RPMI7951 (cell line): ENCODE measurements at places on chromosomes 4 and X. TPM values are rescaled to one million over a fixed set of nuclear protein-coding genes. Genes with fewer than 3 reads are reported as not detected.

The TRIML2 gene
- not detected in 2 replicates for total RNA-seq

GRCh38 chr4:112589206-112589605 is 47.5 kb downstream of the ZGRF1 start:
- DNase-seq: peak; percentile 37

DNA sequence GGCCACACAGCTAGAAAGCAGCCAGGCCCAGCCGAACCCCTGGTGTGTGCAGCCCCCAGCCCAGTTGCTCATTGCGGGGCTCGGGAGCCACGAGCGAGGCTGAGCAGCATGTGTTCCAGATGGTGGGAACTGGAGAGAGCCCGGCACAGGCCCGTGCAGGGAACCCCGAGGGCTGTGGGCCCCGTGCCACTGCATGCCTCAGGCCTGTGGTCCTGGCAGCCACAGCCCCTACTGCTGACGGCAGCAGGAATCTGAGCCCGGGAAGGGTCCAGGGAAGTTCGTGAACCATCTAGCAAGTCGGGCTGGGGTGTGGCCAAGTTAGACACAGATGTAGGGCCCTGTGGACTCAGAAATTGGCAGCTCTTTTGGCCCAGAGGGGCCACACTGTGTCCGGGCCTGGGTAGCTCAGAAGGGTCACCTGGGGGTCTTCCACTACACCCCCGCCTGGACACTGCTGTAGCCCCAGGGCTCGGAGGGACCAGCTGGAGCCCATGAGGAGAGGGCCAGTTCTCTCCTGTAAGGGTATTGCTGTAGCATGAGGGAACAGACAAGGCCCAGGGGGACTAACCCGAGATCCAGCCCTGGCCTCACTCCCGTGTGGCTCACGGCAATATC is 12.1 kb downstream of the HTRA3 start:
- DNase-seq: peak; percentile 86

The CCDC110 gene
- total RNA-seq: 1.2 and 3.3 TPM in 2 replicates

The HHIP gene
- total RNA-seq: 0.49 and 0.96 TPM in 2 replicates

GRCh38 chr4:150067859-150068258 is 10.4 kb upstream of the DCLK2 start:
- DNase-seq: no peak

GRCh38 chr4:108772402-108772801 is 9.5 kb upstream of the ETNPPL start:
- no peak for DNase-seq

- no peak for DNase-seq
These were observed 126.2 kb downstream of the HNRNPD start for GRCh38 chr4:82247629-82248028.

DNA sequence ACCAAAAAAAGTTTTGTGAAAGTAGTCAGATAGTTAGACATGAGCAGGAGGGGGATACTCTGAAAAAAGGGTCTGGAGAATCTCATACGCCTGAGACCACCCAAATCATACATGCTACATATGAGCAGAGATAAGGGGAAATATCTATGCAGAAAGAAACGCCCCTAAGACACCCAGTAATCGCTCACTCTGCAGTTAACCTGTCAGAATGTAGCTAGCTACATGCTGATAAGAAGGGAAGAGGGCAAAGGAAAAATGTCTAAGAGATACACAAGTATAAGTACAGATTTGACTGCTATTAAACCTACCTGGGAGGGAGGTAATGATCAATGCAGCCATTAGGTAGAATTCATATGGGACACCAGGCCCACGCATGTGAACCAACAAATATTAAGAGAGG is 1159.5 kb upstream of the PCDH10 start:
- no peak for DNase-seq

- no peak for DNase-seq
These were observed 4.5 kb downstream of the RPL10 start for GRCh38 chrX:154402622-154403127.

DNA sequence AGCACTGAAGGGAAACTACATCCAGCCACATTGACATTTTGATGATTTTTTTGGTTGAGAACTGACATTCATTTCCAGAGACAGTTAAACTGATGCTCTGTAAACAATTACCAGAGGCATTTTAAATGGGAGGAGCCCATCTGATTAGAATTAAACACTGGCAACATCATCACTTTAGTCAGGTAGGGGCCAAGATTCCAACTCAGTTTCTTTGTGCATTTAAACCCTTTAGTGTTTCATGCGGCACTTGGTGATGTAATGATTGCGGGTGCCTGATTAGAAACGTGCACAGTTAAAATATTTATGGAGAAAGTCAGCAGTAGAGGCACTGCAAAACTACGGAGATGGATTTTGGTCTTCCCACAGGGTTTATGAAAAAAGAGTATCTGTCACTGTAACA is 16.1 kb downstream of the TNIP3 start:
- no peak for DNase-seq

The GALNTL6 gene
- not detected in 2 replicates for total RNA-seq

DNA sequence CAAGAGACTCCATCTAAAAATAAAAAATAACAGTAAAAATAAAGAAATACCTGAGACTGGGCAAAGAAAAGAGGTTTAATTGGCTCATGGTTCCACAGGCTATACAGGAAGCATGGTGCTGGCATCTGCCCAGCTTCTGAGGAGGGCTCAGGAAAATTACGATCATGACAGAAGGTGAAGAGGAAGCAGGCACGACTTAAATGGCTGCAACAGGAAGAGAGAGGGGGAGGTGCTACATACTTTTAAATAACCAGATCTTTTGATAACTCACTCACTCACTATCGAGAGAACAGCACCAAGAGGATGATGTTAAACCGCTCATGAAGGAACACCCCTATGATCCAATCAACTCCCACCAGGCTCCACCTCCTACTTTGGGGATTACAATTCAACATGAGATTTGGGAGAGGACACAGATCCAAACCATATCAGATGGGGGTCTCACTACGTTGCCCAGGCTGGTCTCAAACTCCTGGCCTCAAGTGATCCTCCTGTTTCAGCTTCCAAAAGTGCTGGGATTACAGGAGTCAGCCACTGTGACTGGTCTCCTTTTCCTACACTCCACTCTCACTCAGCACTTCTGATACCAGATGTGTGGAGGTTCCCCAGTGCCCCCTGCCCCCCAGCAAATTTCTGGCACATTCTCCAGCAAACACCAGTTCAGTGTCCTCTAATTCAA is 11.9 kb upstream of the ZNF157 start:
- no peak for DNase-seq

DNA sequence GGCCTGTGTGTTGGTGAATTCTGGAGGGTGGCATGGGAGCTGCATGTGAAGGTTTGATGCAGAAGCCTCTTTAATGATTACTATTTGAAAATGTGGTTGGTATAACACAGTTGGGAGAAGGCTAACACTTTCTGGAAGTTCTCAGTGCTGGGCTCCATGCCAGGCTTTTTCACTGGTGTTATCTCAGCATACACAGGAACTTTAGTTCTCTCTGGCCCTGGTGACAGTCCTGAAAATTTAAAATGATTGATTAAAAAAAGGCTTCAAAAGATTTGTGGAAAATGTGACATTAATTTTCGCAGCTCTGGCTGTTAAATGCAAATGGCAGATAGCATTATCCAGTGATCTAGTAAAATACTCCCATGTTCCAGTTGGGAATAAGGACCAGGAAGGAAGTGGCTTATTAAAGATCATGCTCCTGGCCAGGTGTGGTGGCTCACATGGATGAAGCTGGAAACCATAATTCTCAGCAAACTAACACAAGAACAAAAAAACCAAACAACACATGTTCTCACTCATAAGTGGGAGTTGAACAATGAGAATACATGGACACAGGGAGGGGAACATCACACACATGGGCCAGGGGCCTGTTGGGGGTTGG is 36.6 kb downstream of the DIPK2B start:
- DNase-seq: no peak

DNA sequence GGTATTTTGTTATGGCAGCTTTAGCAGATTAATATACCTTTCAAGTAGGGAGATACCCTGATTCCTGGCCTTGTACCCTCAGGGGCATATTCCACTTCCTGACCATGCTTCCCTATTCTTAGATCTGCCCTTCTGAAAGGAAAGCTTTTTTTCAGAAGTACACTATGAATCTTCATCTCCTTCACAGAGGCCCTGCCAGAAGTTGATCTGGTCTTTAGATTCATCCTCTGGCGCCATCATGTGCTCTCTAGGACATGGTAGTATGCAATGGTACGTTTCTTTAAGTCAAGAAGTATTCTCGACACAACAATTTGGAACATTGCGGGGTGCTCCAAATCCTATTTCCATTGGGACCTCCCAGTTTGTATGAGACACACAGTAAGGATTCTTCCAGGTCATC is 39.6 kb upstream of the DIPK2B start:
- peak; percentile 4 for DNase-seq

- no peak for DNase-seq
These were observed 99.8 kb upstream of the TEX13D start for GRCh38 chrX:124232523-124233201.

The DSPP gene
- not detected in 2 replicates for total RNA-seq

DNA sequence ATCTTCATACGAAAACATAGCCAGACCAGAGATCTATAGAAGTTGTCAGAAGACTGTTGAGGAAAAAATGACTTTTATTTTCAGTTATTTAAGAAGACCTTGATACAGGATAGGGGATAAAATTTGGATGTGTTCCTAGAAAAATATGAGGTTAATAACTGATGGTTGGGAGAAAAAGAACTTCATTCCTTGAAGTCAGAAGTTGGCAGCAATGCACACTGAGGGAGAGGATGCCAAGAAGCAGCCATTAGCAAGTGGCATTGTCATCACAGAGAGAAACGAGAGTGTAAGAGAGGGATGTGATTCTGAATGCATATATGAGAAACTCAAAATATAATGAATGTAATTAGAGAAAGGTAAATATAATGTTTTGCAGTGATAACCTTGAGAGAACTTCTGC is 382.1 kb upstream of the EPHA5 start:
- no peak for DNase-seq

The LARP7 gene
- 29.8 and 33.8 TPM in 2 replicates for total RNA-seq

GRCh38 chr4:184506527-184507121 is 32.3 kb upstream of the IRF2 start:
- DNase-seq: no peak
